ENCODE measurements at places on chromosomes 5 and 9.

DNA sequence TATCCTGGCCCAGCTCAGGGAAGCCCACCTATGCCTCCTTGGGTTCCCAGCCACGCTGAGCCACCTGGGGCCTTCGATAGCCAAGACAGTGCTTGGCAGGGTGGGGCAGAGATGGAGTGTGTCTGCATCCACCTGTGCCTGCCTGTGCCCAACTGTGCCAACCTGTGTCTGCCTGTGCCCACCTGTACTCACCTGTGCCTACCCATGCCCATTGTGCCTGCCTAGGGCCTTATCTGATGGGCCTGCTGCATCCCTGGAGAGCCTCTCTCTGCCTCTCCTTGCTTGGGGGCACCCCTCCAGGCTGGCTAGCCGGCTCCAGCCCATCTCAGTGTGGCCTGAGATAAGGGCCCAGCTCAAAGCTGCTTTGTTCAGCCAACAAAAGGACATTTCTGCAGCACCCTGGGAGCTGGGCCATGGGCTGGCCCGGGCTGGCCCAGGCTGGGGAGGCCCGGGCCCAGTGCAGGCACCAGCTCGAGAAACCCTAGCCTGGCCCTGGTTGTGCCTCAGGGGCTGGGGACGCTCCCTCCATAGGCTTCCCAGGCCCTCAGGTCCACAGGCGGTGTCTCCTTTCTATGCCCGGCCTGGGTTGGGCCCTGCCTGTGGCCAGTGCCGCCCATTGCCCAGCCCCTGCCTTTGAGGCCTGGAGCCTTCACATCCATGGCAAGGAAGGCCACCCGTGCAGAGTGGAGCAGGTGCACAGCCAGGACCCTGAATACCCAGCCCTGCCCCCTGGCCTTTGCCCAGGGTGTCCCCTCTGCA lies 37.3 kb upstream of the NOTCH1 start:
- DNase-seq = no peak

GRCh38 chr5:139363937-139364336 lies 19.2 kb downstream of the SLC23A1 start:
- no peak for DNase-seq

DNA sequence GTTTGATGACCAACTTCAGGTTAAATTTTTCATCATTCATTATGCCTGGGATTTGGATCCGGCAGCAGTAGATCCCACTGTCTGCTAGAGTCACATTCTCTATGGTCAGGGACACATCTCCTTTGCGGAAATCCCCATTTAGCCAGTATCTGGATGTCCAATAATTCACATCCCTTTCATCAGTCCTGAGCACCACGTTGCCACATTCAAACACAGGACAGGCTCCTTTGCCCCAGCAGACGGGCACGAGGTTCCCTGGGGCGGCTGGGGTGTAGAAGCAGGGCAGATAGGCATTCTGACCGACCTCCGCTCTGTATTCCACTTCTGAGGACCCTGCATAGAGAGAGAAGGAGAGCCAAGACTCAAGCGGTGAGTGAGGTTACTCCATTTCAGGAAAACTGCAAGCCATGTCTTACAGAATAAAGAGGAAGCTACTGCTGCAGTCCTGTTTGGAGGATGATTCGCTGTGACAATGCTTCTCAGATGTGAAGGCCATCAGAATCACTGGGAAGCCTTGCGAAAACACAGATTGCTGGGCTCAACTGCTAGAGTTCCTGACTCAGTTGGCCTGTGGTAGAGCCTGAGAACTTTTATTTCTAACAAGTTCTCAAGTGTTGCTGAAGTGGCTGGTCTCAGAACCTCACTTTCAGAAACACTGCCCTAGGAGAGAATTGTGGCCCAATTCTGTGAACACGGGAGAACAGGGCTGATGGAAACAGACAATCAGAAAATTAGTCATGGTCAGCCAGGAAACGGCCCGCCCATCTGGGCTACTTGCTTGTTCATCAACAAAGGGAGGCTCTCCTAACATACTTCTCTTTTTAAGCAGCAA lies 2.0 kb downstream of the HAVCR2 start:
- DNase-seq = no peak

- DNase-seq = no peak
Measured at GRCh38 chr9:96199006-96199405, 103.0 kb downstream of the HSD17B3 start.

- DNase-seq = no peak
Measured at GRCh38 chr5:168073311-168073710, 218.1 kb upstream of the WWC1 start.

DNA sequence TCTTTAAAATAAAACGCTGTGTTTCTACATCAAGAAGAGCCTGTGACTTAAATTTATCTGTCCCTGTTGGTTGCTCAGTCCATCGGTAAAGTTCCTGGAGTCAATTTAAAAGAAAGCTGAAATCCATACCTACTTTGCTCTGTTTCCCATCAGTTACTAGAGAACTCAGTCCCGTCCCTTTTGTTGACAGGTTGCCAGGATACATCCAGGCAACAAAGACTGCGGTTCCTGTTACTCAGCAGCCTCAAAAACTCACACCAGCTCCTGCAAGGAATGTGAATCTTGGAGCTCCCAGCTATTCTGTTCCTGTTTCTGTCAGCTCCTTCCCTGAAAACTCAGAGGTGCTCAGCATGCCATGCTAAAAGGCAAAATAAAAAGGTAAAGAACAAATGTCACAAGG lies at the start of gene ZNF474:
TSS of gene ZNF474 (plus strand) at position 241 of the 400 bp plus-strand sequence. CDS start 22,445 bp downstream, outside the sequence.
- DNase-seq = no peak

DNA sequence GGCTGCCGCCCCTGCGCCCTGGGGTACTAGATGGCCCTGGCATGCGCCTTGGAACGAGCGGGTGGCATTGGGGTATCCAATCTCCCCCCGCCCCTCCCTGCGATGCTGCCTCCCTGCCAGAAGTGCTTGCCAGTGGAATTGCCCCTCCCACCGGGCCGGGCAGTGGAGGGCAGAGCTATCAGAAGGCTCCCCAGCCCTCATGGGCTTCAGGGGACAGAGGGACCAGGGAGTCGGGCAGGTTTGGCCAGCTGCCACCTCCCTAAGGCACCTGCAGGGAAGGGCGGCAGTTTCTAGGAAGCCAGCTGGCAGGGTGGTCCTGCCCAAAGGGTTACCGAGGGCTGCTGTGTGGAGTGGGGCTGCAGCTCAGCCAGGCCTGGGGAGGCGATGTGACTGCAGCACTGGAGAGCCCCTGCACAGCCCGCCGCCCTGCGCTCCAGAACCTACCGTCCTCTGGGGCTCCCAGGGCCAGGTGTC lies 52.8 kb upstream of the EGFL7 start:
- DNase-seq = no peak

GRCh38 chr5:55377810-55378209 lies 70.0 kb downstream of the MTREX start:
- DNase-seq = no peak

DNA sequence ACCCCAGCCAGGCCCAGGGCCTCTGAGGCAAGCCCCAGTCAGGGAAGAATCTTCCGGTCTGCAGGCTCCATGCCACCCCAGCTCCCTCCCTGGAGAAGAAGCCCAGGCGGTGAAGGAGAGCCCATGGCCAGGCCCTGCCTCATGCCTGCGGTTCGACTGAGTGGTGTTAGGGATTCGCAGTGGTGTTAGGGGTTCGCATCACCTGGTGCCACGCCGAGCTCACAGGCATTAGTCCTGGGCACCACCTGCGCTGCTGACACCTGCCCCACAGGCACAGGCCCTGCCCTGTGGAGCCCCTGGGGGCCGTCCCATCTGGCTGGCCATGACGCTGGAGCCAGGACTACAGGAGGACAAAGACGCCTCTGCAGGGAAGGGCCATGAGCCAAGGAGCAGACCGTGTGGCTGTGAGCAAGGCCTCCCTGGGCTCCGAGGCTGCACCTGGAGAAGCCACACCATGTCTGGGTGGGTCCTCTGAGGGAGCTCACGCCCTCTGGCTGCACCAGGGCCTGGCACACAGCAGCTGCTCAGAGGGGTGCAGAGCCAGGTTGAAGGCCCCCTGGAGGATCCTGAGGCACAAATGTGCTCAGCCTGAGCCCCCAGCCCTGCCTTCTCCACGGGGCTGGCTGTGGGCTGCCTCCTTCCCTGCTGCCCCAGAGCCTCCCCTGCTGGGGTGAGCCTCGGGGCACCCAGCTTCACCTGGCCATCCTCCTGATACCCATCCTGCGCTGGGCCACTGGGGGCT lies 27.6 kb upstream of the RNF130 start:
- DNase-seq = no peak

- no peak for DNase-seq
Measured at GRCh38 chr5:174654442-174654841, 69.9 kb upstream of the MSX2 start.

DNA sequence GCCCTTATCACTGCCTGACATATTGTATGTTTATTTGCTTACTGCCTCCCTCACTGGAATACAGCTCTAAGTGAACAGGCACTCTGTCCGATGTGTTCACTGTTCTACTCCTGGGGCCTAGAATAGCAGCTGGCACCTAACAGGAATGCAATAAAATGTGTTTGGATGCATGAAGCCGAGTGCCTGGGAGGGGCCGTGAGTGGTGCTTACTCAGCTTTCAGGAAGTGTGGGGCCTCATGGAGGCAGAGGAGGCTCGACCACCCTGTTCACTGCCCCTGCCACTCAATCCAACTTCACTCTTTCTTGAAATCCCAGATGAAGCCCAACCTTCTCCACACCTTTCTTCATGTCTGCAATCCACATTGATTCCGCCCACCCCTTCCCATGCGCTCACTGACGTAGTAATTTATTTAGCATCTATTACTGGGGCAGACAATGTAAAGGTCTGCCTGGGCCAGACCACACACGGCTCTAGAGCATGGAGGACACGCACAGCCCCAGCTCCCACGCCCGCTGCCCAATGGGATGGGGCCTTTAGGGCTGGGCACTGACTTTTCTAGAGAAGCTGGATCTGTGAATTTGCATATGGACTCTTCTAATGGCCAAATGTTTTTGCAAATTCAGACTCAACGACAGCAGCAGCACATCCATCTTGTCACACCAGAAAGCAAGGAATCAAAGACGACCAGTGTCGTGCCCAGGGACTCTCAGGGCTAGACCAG lies 21.3 kb downstream of the TBC1D9B start:
- no peak for DNase-seq

DNA sequence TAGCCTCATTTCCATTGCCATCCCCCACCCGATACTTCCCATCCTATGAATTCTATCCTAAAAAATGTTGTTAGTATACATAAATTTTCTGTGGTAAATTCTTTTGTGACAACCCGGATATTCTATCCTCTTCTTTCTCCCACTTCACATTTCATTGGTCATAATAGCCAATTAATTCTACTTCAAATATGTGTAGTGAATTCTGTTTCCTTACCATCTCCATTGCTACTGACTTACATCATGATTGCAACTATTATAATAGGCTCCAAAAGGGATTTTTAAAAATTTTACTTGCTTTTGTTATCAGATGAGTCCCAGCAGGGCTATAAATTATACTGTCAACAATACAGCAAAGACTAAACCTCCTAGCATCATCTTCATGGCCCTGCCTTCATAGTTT lies 1326.8 kb downstream of the PTPRD start:
- no peak for DNase-seq

DNA sequence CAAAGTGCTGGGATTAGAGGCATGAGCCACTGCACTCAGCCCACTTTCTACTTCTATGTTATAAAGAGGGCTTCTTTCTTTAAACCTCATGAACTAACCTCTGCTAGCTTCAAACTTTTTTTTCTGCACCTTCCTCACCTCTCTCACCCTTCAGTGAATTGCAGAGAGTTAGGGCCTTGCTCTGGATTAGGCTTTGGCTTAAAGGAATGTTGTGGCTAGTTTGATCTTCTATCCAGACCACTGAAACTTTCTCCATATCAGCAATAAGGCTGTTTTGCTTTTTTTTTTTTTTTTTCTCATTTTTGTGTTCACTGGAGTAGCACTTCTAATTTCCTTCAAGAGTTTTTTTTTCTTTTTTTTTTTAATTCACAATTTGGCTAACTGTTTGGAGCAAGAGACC lies 216.4 kb upstream of the MAP3K1 start:
- no peak for DNase-seq

GRCh38 chr5:178547753-178548415 lies 42.3 kb downstream of the COL23A1 start:
- DNase-seq = no peak

GRCh38 chr9:36484124-36484523 lies 84.1 kb upstream of the RNF38 start:
- no peak for DNase-seq

- no peak for DNase-seq
Measured at GRCh38 chr5:59246882-59247281, 646.6 kb downstream of the PDE4D start.

DNA sequence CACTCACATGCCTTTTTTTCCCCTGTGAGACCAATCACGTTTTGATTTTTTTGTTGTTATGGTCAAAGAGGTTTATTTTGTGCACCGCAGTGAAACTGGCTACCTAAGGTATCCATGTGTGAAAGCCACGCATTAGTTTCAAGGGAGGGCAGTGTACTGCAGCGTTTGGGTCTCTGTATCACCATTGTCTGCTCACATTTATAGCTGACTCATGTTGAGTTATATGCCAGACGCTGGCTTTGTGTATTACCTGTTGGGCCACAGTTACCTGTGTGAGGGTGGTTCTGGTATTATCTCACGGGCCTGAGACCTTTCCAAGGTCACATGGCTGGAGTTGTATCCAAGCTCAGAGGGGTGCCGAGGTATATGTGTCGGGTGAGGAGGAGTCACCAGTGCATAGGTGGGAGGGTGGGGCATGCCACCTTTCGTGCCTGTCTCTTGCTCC lies 75.8 kb downstream of the ARHGAP26 start:
- no peak for DNase-seq

DNA sequence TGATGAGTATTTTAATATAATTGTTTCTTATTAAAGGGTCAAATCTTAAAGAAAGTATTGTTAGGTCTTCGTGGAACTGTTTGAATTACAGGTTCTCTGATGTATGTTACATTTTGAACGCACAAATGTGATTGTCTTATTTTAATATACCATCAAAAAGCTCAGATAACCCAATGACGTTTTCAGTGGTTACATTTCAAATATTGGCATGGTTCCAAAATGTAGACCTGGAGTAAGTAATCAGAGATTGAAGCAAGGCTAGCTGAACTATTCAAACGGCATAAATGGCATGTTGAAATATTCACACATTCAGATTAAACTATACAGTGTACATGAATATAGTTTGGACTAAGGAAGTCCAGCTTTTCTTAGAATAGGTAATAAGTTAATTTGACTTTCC lies 281.7 kb upstream of the EFNA5 start:
- DNase-seq = no peak
